ENCODE measurements at places on chromosomes 5 and 9.

- DNase-seq, result no peak
Measured at GRCh38 chr5:147805030-147805454, 22.5 kb upstream of the JAKMIP2 start.

DNA sequence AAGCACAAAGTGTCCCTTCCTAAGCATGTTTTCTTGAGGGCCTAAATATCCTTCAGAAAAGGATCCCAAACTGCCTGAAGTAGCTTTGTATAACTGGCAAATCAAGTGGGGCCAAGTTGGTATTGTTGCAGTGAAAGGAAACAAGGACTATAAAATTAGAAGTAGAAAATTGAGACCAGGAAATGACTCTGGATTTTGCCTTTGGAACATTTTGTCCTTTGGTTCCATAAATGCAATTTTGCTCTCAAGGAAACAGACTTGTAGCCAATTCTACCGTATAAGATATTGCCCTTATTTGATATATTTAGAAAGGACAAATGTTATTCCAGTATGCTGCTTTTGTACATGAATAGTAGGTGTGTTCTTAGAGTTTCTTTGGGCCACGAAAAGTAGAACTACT is 34.4 kb downstream of the RABGAP1 start:
- no peak for DNase-seq

DNA sequence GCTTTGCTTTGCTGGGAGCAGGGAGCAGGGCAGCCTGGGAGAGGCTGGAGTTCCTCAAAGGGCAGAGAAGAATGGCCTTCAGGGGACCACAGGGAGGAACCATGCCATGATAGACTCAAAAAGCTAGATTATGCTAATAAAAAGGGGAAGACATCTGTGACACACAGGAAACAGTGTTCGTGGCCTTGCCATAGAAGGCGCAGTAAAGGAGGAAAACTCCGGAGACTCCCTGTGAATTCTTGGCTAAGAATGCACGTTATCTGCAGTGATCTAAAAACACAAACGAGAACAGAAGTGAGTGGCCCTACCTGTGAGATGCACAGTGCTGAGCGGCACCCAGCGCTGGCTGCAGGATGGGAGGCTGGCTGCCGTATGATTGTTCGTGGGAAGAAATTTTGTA is 15.9 kb upstream of the LTC4S start:
- DNase-seq, result no peak

- DNase-seq, result peak; percentile 89
Measured at GRCh38 chr5:98771382-98772109, 1.9 kb upstream of the RGMB start.

GRCh38 chr9:108476574-108476973 is 379.2 kb downstream of the ACTL7B start:
- peak; percentile 61 for DNase-seq

- DNase-seq, result no peak
Measured at GRCh38 chr5:72308853-72309191, 11.2 kb downstream of the MRPS27 start.
